Endothelial cell (in vitro differentiated cells): ENCODE measurements at places on chromosomes 16 and 17.

DNA sequence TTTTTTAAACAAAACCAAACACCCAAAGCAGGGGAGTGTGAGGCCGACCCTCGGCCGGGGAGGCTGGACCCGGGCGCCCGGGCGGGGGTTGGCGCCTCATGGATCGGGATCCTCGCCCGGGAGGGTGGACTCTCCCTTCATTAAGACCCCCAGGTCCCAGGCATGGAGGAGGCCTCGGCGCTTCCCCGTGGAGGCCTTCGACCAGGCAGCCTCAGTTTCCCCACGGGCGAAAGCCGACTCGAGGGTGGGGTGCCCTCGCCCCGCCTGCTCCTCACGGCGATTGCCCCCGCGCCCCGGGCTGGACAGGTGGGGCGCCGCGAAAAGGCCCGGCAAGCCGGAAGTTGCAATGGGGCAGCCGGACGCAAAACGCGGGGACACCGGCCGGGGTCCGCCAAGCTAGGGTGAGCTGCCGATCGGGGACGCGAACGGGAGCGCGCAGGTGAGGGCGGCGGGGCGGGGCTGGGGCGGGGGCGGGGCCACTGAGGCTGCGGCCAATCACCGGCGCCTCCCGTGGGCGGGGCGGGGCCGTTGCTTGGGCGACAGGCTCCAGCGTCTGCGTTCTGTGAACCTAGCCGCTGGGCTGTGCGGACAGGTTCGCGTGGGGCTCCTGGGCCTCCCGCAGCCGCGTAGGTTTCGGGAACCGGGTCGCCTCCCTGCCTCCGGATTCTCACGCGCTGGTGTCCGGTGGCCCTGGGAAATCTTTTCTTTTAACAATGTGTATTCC is 6.0 kb upstream of the ZNF205 start:
- DNase-seq: peak; percentile 94

- DNase-seq: no peak
Observed at GRCh38 chr17:28960256-28961061, 9.1 kb upstream of the PHF12 start.

DNA sequence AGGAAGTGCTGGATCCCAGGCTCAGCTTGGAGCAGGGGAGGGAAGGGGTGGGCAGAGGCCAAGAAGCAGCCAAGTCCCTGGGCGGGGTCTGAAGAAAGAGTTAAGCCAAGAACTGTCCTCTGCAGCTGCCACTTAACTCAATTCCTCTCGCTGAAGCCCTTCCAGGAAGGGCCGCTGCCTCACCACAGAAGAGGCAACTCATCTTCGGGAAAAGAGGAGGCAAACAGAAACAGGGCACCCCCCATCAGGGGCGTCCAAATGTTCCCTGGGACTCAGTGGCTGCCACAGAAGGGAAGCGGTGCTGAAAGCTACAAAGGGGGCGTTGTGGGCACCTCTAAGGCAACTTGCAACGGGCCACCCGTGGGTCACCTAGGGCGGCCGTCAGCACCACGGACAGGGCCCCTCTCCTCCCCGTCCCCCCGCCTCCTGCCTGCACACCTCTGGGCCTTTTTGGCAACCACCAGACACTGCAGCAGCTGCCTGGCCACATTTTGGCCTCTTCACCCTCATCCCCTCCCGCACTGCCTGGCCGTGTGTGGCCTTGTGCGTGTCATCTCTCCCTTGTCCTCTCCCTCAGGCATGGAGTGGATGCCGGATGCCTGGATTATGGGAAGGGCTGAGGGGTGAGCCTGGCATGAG is 2.5 kb downstream of the TLCD3B start:
- DNase-seq: peak; percentile 61

DNA sequence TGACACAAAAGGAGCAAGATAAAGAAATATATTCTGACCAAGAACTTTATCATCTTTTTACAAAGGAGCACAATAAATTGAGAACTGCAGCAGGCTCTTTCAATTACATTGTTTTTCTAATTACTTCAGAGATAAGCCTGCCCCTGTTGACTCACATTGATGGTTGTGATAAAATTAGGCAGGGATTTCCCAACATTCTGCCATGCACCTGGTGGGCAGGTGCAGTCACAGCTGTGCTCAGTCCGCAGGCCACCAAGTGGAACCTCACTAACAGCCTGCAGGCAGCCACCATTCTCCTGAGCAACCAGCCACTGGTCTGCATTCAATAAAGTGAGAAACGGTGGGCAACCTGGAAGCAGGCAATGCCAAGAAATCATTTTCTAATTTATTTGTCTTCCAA is 5.1 kb downstream of the FANCA start:
- DNase-seq: no peak

DNA sequence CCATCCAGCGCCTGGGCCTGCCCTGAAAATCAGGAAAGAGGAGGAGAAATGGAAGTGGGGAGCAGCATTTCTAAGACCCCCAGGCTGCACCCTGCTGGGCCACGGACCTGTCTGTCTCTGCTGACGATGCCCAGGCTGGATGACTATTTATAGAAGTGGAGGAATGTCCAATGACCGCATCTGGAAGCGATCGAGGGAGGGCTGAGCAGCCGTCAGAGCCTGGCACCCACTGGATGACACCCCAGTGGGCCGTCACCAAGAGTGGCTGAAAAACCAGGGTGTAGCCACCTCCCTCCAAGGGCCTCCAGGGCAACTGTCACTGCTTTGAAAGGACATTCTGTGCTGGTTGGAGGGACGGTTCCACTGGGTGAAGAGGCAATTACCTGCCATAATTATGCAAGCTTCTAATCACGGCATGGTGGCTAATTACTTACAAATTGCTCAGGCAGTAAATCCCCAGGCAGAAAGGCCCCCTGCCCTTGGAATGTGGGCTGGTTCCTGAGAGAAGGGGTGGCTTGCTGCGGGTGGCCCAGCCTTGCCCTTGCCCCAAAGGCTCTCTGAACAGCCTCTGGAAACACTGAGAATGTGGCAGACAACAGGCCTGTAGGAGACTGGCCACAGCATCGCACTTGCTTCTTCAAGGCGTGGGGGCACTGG is 332.1 kb downstream of the C16orf95 start:
- no peak for DNase-seq

DNA sequence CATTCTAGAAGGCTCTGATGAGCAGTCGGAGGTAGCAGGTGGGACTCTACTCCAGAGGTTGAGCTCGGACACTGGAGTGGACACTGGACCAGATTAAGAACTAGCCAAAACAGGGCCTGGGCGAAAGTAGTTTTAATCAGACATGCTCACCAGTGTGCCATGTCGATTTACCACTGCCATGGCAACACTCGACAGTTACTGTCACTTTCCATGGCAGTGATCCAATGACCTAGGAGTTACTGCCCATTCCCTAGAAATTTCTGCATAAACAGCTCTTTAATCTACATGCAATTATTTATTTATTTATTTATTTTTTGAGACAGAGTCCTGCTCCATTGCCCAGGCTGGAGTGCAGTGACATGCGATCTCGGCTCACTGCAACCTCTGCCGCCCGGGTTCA is 7.2 kb upstream of the METTL9 start:
- DNase-seq: no peak

DNA sequence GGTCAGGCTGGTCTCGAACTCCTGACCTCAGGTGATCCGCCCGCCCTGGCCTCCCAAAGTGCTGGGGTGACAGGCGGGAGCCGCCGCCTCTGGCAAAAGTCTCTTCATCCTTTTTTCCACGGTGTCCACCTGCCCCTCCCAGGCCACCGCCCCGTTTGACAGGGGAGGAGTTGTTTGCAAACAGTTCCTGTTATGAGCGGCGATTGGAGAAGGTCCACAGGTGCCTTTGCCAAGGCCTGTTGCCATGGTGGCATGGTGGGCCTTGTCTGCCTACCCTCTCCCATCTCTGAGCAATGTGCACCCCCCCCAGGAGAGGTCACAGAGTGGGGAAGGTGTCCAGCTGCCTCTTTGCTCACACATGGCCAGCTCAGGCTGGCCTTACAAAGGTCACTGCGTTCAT is 16.0 kb upstream of the RAP1GAP2 start:
- no peak for DNase-seq

- no peak for DNase-seq
Observed at GRCh38 chr17:1095090-1095852, 84.5 kb downstream of the ABR start.

DNA sequence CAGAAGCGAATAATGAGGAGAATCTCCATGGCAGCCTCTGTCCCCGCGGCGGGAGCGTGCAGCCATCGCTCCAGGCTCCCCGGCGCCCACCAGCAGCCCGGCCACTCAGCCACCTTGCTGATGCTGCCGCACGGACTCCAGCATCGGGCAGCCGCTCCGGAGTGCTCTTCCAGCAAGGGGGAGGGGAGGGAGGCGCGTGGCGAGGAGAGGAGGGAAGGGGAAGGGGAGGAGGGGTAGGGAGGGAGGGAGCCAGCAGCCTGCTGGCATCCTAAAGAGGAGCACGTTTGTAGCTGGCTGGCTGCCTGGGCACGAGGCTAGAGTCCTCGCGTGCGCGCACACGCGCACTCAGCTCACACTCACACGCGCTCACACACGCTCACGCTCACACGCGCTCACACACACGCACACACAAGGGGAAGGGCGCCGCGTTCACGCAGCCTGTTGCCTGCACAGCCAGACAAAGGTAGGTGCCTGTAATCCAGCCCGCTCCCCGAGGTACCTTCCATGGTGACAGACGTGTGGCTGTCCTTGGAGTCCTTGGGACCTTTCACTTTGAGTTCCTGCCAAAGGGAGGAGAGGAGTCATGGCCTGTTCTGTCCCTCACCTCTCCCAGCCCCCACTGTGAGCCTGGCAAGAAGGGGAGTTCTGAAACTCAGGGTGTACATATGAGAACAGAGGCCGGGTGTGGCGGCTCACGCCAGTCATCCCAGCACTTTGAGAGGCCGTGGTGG is 82.1 kb downstream of the TIMM22 start:
- no peak for DNase-seq

DNA sequence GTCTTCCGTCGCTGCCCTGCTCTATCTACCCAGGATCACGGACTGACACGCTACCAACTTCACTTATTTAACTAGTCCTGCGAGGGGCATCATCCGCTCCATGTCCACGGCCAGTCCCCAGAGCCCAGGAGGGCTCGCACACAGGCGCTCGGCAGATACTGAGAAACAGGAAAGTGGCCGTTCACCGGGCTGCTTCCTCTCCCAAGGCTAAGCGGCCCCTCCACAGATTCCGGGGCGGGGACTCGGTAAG is 388 bp downstream of the OXLD1 start:
- DNase-seq: peak; percentile 62

DNA sequence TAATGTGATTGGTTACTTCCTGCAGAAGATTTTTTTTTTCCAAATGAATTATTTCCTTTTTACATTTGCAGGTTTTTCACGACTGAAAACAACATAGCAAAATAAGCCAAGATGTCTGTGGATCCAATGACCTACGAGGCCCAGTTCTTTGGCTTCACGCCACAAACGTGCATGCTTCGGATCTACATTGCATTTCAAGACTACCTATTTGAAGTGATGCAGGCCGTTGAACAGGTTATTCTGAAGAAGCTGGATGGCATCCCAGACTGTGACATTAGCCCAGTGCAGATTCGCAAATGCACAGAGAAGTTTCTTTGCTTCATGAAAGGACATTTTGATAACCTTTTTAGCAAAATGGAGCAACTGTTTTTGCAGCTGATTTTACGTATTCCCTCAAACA is 2.4 kb downstream of the MIS12 start:
- DNase-seq: no peak

- DNase-seq: no peak
Observed at GRCh38 chr17:63292421-63292820, 153.7 kb downstream of the CYB561 start.

- DNase-seq: no peak
Observed at GRCh38 chr16:73036074-73036826, 11.7 kb downstream of the ZFHX3 start.

GRCh38 chr17:73042809-73043685 is 49.4 kb downstream of the SLC39A11 start:
- no peak for DNase-seq

- DNase-seq: no peak
Observed at GRCh38 chr17:34511265-34511664, 68.1 kb upstream of the TMEM132E start.

- no peak for DNase-seq
Observed at GRCh38 chr17:74768069-74768762, 7.9 kb downstream of the NAT9 start.

DNA sequence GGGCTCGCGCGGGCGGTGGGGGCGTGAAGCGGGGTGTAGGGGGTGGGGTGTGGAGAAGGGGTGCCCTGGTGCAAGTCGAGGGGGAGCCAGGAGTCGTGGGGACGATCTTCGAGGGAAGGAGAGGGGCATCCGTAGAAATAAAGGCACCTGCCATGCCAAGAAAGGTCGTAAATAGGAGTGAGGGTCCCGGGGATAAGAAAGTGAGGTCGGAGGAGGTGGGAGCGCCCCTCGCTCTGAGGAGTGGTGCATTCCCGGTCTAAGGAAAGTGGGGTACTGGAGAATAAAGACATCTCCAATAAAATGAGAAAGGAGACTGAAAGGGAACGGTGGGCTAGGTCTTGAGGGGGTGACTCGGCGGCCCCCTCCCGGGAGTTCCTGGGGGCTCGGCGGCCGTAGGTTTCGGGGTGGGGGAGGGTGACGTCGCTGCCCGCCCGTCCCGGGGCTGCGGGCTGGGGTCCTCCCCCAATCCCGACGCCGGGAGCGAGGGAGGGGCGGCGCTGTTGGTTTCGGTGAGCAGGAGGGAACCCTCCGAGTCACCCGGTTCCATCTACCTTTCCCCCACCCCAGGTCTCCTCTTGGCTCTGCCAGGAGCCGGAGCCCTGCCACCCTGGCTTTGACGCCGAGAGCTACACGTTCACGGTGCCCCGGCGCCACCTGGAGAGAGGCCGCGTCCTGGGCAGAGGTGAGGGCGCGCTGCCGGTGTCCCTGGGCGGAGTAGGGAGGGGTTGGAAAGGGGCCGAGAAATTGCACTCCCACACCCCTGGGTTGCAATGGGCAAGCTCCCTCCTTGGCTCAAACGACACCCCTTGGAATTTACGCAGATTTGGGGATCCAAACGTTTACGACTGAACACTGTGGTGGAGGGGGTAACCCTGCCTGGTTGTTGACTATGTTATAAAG is 888 bp downstream of the CDH1 start:
- DNase-seq: no peak

DNA sequence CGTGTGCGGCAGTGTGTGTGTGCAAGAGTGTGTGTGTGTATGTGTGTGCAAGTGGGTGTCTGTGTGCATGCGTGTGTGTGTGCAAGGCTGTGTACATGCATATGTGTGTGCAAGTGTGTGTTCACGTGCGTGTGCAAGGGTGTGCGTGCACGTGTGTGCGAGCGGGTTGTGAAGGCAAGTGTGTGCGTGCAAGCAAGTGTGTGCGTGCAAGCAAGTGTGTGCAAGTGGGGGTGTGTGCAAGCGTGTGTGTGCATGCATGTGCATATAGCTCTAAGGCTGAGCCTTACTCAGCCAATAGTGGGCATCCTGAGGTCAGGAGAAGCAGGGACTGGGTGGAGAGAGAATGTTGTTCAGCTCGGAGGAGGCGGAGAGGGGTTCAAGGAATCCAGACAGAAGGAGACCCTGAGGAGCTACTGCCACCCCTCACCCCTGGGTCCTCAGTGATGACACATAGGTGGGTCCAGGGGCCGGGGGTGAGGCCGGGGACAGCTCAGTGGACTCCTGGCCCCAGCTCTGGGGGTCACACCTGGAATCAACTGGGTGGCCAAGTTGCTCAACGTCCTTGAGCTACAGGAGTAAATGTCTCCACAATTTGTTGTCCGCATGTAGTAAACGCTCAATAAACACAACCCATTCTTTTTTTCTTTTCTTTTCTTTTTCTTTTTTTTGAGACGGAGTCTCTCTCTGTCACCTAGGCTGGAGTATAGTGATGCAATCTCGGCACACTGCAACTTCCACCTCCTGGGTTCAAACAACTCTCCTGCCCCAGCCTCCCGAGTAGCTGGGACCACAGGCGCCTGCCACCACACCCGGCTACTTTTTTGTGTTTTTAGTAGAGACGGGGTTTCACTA is 1.8 kb downstream of the PRR29 start:
- no peak for DNase-seq
